ENCODE measurements at places on chromosomes 1 and 21. TPM values are rescaled to one million over a fixed set of nuclear protein-coding genes. Genes with fewer than 3 reads are reported as not detected.

Gene TMEM269
- total RNA-seq = not detected

Gene ZNF124
- total RNA-seq = 30.2 TPM

DNA sequence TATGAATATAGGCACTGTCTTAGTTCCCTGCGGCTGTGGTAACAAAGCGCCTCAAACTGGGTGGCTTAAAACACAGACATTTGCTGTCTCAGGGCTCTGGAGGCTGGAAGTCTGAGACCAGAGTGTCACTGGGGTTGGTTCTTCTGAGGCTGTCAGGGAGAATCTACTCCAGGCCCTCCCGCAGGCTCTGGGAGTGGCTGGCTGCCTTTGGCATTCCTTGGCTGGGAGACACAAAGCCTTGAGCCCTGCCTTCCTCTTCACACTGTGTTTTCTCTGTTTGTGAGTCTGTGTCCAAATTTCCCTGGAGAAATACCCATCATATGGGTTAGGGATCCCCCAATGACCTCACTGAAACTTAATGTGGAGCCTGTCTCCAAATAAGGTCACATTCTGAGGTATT is 38.5 kb downstream of the B3GALT5 start:
- no peak for DNase-seq

DNA sequence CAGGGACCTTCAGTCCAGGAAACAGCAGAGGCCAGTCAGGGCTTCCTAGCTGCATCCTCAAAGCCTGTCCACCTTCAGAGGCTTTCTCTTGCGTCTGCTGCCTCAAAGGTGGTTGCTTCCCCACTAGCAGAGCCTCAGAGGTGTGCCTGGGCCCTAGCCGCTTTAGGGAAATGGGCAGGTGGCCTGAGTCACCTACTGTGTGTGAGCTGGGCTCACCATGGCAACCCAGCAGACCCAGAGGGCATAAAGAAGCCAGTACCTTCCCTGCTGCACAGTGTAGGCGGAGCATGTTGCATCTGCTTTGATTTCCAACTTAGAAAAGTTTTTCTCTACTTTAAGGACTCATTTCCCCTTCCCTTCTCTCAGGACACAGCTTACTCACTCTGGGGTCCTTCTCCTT is 12.5 kb downstream of the SLC9A1 start:
- DNase-seq = no peak

GRCh38 chr1:40014253-40014706 is 26.2 kb upstream of the CAP1 start:
- no peak for DNase-seq

Gene MIER1
- total RNA-seq = 16.3 TPM

DNA sequence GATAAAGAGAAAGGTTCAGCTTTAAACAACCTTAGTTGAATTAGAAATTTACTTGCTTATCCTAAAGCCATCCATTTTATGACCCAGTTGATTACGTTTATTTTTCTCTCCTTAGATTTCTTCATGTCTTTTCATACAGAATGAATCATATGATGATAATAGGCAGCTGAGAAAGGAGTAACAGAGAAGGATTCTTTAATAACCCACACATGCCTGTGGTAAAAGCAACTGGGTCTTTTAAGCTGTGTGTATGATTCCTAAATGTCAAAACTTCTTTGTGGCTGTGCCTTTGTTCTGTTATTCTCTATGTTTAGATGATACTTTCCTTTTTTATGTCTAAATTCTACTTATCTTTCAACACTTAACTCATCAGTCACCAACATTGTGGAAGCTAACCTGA is 626.5 kb downstream of the NCAM2 start:
- peak; percentile 58 for DNase-seq

Gene ADAMTS5
- 0.05 TPM for total RNA-seq

GRCh38 chr1:91645031-91645430 is 144.4 kb downstream of the CDC7 start:
- DNase-seq = no peak

Gene SMCP
- total RNA-seq = not detected

- DNase-seq = no peak
These were observed 22.8 kb downstream of the RCOR3 start for GRCh38 chr1:211282023-211282373.

Gene YBEY
- 24.6 TPM for total RNA-seq

Gene SERPINC1
- not detected for total RNA-seq

Gene PRKAA2
- 2.9 TPM for total RNA-seq

DNA sequence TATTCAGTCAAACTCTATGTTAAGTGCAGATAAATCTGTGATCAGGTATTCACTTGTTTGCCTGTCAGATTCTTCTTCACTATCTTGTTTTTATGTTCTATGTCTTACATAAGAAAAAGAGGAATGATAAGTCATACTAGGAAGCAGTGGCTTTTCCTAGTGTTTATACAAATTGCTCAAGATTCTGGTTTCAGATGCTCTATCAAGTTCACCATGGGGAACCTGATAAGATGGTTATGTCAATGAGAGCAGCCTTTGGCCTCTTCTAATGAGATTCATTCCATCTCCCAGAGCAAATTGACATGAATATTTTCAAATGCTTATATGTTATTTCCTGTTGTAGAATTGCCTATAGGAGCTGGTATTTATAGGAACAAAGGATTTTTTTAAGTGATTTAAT is 218.8 kb upstream of the TMPRSS15 start:
- no peak for DNase-seq

DNA sequence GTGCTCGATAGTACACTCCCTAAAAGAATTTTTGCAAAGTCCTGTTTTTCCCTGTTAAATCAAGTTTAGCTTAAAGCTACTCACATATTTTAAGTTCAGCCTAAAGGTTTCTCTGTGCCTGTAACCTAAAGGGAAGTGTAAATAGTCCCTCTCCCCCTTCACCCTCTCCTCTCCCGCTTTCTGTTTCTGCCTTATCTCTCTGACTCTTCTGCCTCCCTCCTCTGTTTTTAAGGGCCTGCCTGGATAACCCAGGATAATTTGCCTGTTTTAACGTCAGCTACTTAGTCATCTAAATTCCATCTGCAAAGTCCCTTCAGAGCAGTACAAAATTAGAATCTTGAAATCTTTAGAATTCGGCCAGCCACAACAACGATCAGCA is 92.6 kb downstream of the NID1 start:
- DNase-seq = no peak

Gene KIRREL1
- 22.2 TPM for total RNA-seq

Gene CA6
- 0.26 TPM for total RNA-seq

Gene HRNR
- total RNA-seq = not detected

- no peak for DNase-seq
These were observed 908 bp downstream of the DDI2 start for GRCh38 chr1:15618077-15618654.

DNA sequence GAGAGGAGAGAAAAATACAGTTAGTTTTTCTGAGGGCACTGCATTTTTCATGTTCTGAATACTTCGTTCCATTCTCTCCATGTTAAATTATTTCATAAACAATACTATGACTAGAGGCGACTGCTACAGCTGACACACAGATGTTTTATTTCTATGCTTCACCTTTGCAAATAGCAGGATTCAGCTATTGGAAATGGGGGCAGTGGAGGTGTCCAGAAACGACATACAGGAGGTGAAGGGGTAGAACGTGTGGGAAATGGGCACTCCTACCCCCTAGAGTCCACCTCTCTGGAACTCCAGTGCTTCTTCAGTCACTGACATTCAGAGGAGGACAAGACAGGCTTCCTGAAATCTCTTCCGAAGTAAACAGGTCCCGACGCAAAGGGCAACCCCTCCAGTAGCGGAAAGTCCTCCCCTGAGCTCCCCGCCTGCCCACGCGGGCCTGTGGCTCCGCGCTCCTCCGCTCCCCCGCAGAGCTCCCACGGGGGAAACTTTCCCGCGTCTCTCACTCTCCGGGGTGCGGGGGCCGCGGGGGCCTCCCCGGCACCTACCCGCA is 480 bp downstream of the DPYD start:
- DNase-seq = no peak

Gene CRB1
- total RNA-seq = 0.16 TPM

DNA sequence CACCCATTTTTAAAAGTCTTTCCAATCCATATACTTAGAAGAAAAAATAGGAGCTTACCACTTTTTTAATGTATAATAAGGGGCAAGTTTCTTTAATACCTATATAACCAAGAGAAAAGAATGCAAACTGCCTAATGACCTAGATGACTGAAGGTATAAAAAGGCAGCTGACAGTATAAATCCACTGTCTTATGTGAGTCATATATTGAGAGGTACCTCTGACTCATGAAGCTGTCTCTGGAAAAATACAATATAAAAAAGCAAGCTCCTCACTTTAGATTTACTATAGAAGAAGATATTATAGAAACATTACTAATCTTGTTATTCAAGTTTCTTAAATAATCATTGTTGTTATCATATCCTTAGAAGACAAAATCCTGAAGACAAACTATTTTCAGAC is 144.2 kb downstream of the VAV3 start:
- no peak for DNase-seq

DNA sequence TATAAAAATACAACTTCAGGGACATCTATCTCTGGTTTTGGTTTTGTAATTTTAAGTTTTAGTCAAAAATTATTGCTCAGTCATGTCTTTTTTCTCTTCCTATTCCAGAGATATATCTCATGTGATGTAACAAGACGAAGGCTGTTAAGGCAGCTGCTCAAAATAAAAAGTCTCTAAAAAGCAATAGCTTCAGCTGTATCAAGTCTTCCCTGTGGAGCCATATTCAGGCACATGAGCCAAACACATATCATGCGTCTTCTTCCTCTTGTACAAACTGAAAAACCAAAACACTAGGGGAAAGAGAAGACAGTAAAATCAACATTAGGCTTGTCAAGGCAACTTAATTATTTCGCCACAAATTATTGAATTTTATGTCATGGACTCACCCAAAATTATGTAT is 240.7 kb downstream of the NRIP1 start:
- DNase-seq = no peak

Gene PTGS2
- total RNA-seq = 1.4 TPM

Gene PTPRC
- total RNA-seq = 0.35 TPM

- DNase-seq = peak; percentile 17
These were observed 53.2 kb upstream of the C1orf87 start for GRCh38 chr1:60126723-60127122.

Measured in SK-MEL-5 (cell line).